ENCODE measurements at places on chromosomes 16 and 17.

DNA sequence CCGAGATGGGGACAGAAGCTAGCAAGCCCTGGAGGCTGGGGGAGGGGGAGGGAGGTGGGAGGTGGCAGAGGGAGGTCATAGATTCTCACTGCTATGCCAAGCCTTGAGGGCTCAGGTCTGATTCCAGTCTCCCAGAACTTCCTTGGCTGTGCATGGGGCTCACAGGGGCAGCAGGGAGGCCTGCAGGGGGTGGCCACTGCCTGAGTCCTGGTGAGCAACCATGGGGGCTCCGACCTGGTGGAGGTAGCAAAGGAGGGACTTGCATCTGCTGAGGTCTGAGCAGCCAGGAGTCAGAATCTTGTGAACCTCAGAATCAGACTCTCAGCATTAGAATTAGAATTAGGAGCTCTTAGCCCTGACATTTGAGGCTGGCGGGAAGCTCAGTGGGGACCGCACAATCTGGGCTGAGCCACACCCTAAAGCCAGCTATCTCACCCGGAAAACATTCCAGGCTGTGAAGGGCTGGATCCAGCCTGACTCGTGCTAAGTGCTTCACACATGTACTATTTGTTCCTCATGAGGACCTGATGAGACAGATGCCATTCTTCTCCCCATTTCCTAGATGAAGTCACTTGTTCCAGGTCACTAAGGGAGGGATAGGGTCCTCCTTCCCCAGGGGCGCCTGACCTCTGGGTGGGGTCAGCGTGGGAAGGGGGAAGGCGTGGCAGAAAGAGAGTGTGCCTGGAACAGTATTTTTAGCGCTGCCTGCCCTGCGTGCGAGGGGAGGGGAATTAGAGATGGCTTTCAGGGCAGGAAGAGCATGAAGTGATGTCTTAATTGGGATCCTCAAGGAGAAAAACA is 17.3 kb upstream of the KCNJ12 start:
- DNase-seq, result peak; percentile 34

GRCh38 chr17:81244358-81245023 is 5.4 kb downstream of the NDUFAF8 start:
- DNase-seq, result no peak

- no peak for DNase-seq
Observed at GRCh38 chr17:76262732-76263344, 2.3 kb upstream of the UBALD2 start.

DNA sequence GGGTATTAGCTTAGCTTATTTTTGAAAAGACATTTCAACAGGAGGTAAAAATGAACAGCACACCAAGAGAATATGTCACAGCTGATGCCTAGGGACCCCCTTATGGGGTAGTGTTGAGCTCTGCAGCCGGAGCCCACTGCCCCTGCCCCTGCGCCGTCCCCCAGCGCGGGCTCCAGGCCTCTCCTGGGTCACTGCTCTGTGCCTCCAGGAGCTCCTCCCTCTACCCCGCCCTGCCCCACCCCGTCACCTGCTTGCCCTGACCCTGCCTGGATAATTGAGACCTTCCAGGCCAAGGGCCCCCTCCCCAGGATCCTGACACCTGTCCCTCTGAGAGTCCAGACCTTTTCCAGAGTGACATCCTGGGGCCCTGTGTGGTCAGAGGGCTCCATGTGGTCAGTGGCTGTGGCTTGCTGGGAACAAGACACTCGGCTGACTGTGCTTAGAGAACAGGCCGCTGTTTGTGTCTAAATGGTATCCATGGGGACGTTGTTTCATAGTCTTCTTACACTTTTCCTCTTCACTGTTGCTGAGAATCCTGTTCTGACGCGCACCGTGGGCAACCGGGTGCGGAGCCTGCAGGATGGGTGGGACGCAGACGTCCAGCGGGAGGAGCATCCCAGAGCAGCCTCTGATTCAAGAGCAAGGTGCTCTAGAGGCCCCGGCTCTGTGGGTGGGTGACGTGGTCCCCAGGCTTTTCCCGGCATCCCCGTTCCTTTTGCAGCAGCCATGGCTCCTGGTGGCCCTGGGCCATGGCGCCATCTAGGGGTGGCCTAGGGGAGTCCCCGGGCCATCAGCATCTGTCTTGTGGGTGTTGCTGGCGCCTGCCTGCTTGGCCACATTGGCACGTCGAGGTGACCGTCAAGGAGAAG is 20.0 kb upstream of the WFIKKN1 start:
- DNase-seq, result no peak

DNA sequence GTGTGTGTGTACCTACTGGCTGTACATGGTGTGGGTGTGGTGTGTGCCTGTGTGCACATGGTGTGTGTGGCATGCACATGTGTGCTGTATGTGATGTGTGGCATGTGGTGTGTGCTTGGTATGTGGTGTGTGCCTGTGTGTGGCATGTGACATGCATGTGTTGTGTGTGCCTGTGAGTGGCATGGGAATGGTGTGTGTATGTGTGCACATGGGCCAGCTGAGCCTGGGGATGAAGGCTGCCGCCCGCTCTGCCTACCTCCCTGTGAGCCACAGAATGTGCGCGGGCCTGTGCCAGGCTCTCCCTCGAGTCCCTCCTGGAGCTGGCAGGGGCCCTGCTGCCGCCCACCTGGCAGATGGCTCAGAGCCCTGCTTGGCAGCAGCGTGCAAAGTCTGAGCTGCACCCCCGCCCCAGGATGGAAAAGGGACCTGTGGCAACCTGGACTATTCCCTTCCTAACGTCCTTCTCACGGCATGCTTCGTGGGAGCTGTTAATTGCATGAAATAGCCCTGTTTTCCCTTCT is 9.3 kb downstream of the PRSS27 start:
- no peak for DNase-seq

- no peak for DNase-seq
Observed at GRCh38 chr17:29930409-29931010, 482 bp upstream of the SSH2 start.

DNA sequence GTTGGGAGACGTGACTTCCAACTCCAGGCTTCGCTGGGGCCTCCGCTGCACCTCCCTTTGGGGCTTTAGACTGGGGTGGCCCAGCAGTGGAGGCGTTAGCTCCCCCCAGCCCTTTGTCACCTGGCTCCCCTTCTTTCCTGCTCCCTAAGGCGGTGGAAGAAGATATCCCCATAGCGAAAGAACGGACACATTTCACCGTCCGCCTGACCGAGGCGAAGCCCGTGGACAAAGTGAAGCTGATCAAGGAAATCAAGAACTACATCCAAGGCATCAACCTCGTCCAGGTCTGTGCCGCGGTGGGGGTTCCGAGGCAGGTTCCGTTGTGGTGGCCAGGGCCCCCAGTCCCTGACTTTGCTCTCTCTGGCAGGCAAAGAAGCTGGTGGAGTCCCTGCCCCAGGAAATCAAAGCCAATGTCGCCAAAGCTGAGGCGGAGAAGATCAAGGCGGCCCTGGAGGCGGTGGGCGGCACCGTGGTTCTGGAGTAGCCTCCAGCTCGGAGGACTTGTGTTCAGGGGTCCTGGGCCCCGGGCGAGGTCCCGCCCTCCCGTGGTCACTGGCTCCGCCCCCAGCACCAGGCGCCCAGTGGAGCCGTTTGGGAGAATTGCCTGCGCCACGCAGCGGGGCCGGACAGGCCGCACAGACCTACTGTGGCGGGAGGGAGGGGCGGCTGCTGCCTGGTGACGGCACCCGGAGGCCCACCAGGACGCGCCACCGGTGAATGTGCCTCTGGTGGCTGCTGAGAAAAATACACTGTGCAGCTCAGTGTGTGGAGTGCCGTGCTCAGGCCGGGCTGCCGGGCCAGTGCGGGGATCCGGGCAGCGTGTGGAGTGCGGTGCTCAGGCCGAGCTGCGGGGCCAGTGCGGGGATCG is 3.8 kb downstream of the MRPL12 start:
- no peak for DNase-seq

DNA sequence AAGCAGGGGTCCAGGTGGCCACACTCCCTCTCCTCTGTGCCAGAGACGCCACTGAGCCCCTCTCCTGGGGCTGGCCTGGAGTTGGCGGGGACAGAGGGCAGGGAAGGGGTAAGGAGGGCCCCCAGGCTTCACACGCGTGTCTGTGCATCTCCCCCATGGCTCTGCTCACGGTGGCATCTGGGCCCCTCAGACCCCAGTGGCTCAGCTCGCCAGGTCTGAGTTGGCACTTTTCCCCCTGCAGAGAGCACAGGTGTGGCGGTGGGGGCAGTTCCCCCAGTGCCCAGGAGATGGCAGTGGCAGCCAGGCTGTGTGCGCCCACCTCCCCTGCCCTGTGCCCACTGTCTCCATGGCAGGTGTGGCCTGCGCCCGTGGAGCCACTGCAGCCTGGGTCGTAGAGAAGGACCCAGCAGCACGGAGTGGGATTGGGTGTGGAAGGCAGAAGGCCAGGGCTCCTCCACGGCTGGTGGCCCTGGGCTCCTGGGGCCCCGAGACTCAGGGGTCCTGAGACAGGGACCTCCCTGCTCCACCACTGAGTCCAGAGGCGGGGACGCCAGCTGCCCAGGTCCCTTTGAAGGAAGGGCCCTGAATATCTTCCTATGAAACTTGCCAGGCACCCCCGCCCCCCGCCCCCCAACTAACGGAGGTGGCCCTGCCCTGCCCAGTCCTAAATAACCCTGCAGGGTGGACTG is 4.3 kb upstream of the APRT start:
- DNase-seq, result no peak

- no peak for DNase-seq
Observed at GRCh38 chr17:4174556-4174955, 31.6 kb downstream of the CYB5D2 start.

- DNase-seq, result peak; percentile 30
Observed at GRCh38 chr17:17782523-17783115, 54.2 kb downstream of the SREBF1 start.

DNA sequence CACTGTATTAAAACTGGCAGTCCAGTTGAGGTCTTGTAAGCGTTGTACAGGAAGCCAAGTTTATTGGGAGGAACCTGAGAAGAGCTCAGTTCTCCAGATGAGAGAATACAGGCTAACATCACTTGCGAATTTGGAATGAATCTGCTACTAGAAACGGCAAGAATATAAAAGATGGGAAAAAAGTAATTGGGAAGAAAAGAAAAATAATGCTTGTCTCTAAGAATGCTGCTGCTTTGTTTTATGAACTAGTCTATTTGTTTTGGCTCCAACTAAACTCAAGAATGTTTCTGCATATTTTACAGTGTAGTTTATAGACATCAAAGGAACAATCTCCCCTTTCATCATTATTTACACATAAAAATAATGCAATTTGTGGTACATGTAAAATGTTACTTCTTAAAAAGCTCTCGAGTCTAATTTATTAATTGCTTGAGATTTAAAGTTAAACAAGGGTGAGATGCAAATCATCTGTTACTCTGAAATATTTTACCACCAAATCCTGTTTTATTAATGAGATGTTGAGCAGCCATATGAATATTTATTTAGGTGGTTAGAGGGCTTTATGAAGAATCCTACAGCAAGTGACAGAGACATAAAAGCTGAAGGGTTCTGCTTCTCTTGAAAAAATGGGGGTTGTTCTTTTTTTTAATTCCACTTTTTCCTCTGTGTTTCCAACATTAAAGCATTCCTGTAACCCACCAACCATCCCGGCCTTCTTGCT is 162.1 kb upstream of the AXIN2 start:
- DNase-seq, result peak; percentile 3

DNA sequence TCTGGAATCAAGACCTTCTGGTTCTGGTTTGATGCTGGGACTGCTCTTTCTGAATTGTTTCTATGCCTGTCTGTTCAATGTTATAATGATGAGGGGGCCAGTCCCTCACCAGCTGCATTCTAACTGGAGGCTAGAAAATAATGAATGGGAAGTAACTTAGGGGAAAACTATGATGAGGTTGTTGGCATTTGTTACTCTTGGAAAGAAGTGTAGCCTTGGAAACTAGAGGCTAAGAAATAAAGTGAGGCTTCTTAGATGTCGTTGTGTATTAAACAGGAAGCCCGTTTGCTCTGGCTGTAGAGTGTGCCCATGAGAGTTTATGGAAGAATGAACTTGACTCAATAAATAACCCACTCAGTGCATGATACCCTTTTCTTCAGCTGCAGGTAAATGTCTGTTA is 140.8 kb downstream of the PRKCA start:
- no peak for DNase-seq

DNA sequence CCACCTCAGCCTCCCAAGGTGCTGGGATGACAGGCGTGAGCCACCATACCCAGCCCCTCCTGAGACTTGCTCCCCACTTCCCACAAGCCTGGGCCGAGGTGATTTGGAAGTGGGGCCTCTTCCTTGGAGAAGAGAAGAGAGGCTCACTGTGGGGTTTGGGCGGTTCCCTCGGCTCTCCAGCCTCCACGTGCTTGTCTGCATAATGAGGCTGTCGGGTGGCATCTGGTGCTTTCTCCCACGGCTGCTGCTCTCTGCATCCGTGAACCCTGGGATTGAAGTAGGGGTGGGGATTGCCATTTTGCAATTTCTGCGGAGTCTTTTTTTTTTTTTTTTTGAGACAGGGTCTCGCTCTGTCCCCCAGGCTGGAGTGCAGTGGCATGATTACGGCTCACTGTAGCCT is 101.4 kb downstream of the RAP1GAP2 start:
- no peak for DNase-seq

GRCh38 chr16:23435500-23435899 is 17.5 kb downstream of the COG7 start:
- peak; percentile 60 for DNase-seq

DNA sequence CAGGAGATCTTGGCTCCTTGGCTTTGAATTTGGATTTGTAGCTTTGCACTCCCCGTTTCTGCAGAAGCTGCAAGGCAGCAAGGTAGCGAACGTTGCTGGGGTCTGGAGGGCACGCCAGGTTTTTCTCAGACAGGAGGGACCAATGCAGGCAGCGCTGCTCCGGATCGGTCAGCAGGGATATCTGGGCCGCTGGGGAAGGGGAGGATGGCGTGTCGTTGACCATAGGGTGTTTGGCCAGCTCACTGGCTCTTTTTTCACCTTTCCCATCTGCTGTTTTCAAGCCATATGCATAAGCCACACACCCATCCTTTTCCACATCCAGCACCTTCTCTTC is 15.8 kb downstream of the C16orf46 start:
- no peak for DNase-seq

DNA sequence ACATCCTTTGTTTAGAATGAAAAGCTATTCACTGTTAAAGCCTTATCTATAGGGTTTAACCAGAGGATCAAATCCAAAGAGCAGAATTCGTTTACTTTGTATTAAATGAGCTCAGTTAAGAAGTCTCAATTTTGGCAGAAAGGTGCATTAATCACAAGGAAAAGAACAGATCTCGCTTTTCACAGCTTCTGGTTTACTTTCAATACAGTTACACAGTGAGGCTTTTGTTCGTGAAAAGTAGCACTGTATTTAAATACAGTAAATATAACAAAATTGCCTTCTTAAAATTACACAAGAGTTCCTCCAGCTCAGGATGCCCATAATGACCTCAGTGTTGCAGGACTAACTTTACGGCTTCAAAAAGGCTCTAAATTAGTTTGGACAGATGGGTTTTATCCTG is 669.1 kb upstream of the SALL1 start:
- DNase-seq, result no peak

- DNase-seq, result no peak
Observed at GRCh38 chr17:53819956-53820355, 2.8 kb upstream of the KIF2B start.
